Substantia nigra (tissue), 51 donors: ENCODE measurements at places on chromosomes 3 and 15.

- no peak for DNase-seq
Observed at GRCh38 chr15:68369931-68370767, 61.8 kb downstream of the ITGA11 start.

DNA sequence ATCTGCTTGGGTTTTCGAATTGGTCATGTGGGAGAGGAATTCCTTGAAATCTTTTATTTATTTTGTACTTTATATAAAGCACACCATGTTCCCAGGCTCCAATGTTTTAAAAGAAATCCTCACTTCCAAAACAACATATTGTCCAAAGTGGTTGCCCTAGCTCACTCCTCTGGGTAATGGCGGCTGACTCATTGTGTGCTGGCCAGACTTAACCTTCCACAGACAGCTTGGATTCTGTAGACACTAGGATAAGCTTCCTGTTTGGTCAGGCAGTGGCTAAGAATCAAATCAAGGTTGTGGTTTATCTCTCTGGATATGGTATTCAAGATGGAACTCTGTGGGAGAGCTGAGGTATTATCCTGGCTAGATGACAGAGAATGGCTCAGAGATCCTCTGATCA, 55.8 kb upstream of the FAM98B start:
- DNase-seq, result no peak

DNA sequence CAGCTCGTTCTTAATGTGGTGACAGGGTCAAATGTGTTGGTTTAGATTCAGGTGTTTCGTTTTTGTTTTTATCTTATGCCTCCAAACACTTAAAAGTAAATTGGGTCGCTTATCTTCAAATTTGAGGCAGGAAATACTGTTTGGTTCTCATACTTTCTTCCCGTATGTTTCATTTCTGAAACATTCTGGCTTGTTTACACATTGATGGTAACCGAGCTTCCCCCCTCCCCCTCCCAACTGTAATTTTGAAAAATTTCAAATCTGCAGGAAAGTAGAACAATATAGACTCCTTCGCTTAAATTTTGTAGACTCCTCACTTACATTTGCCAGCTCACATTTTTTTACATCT, 64.9 kb downstream of the CMTM8 start:
- no peak for DNase-seq

DNA sequence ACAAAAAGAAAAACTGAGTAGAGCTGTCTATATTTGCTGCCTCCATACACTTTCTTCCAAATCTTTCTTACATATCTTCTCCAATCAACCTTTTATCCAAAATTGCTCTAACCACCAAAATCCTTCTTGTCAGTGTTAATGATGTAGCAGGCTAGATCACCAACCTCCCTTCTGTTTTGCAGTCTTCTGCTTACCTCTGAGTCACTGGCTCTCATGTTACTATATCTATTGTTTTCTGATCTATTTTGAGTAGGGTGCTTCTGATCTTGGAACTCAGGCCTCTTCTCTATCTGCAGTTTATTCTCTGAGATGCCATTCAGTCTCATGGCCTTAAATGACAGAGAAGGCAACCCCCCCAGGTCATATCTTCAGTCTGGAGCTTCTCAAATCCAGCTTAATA, 26.3 kb upstream of the AADAC start:
- no peak for DNase-seq

DNA sequence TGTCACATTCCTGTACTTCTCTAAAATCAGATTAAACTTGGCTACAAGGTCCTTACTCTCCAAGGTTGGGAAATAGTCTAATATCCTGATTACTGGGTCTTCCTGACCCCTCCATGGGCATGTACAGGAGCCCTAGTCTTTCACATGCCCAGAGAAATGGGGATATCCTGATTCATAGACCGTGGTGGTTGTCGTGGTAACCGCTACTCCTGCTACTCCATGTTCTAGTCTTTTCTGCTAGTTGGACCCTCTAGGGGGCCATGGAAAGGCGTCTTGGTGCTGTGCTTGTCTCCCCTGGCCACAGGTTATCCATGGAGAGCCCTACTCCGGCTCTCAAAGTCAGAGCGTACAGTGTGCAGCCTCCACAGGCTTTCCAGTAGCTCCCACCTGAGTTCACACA, 13.1 kb upstream of the ZBTB38 start:
- DNase-seq, result no peak

DNA sequence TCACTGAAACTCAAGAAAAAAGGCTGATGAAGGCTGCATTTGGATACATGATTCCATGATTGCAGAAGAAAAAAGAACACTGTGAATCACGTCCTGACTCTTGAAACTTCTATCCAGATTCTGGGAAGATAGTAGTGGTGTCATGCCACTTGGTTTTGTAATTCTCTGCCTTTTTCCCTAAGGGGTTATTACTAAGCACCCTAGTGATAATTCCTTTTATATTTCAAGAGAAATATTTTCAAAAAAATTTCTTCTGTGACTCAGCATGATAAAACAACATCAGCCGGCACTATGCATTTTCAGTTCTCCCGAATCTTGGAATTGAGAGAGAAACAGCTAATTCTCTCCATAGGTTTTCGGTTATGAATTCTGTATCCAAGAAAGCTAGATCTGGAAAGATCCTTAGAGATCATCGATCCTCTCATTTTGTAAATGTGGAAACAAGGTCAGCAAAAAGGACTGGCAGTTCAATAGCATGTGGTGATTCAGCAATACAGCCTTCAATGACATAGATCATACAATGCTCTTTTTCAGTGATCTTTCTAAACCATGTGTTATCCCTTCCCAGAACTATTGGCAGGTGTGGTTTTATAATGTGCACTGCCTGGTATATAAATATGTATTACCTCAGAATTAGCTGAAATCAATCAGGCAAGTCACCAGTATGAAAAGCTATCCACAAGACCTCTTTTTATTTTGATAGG, 42.6 kb upstream of the TP63 start:
- no peak for DNase-seq

DNA sequence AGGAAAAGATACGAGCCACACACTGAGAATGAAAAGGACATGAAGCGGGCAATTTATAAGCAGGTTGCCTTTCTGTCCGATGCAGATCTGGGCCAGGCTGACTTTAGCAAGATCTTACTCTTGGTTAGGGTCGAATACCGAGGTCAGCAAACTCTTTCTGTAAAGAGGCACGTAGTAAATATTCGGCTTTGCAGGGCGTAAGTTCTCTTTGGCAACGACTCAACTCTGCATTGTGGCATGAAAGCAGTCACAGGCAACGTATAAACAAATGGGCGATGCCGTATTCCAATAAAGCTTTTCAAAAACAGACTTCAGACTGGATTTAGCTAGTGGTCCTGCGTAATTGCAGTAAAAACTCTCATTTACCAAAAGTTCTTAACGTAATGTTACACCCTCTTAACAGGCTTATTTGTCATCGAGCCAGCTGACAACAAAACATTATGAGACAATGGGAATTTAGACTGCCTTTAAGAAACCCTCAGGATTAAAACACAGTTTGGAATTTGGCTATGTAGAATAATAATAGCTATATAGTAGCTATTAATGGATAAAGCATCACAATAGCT, 13.1 kb upstream of the RPL35A start:
- no peak for DNase-seq
